NCI-H2227 treated with DMSO at 0.1 percent for 48 hours (cell line): ENCODE measurements at places on chromosomes 5 and 9.

GRCh38 chr9:35603506-35603985 is 1.5 kb upstream of the TESK1 start:
- DNase-seq = no peak

GRCh38 chr5:43691893-43692292 is 88.9 kb downstream of the NNT start:
- no peak for DNase-seq

DNA sequence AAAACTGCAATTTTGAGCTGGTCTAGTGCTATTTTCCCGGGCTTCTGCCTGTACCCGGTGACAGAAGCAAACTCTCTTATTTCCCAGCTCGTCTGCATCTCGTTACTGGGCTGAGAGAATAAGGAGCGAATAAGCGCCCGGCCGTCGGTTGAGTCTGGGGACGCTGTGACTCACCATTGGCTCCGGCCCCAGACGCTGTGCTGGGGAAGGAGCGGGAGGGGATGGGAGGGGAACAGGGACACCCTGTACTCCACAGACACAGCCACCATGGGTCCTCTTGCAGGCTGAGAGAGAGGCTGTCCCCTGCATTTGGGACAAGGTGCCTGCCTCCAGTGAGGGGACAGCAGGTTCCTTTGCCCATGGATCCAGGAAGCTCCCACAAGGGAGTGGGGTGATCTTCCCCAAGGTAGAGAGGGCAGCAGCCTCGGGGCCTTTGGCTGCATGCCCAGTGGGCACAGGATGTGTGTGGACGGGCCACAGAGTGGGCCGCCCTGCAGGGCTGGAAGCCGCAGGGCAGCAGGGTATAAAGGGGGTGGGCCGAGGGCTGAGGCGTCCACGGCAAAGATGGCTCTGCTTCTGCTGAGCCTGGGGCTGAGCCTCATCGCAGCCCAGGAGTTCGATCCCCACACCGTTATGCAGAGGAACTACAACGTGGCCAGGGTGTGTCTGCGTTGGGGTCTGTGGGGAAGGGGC is at the start of gene LCN9:
LCN9 (plus strand) TSS at position 552 of the 693 bp plus-strand sequence; CDS start at position 565, 13 bp downstream.
- no peak for DNase-seq

- DNase-seq = no peak
These were observed 64.7 kb downstream of the TLR4 start for GRCh38 chr9:117768750-117769395.

DNA sequence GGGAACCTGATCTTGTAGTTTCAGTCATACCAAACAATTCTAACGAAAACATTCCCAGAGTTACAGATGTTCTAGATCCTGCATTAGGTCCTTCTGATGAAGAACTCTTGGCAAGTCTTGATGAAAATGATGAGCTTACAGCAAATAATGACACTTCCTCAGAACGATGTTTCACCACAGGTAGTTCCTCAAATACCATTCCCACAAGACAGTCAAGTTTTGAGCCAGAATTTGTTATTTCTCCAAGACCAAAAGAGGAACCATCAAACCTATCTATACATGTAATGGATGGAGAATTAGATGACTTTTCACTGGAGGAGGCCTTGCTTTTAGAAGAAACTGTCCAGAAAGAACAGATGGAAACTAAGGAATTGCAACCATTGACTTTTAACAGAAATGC is 21.0 kb downstream of the RMI1 start:
- DNase-seq = no peak

DNA sequence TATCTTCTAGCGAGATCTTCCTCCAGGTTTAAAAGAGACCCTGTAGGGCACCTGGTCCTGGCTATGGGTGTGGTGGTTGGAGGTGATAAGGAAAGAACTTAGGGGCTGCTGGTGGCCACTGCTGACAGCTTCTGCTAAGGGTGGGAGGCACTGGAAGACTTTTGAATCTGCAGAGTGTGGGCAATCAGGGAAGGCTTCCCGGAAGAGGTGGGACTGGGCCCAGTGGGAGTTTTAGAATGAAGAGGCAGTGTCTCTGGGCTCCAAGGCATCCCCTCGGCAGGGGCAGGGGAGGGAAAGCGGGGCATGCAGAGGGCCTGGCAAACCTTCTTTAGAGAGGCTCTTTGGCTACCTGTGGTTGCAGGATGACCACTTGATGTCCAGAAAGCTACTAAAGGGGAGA is 23.0 kb upstream of the DAB2IP start:
- DNase-seq = no peak

GRCh38 chr5:10645146-10645545 is 81.3 kb downstream of the ANKRD33B start:
- DNase-seq = no peak

- no peak for DNase-seq
These were observed 46.8 kb upstream of the SLC1A1 start for GRCh38 chr9:4443439-4443838.

DNA sequence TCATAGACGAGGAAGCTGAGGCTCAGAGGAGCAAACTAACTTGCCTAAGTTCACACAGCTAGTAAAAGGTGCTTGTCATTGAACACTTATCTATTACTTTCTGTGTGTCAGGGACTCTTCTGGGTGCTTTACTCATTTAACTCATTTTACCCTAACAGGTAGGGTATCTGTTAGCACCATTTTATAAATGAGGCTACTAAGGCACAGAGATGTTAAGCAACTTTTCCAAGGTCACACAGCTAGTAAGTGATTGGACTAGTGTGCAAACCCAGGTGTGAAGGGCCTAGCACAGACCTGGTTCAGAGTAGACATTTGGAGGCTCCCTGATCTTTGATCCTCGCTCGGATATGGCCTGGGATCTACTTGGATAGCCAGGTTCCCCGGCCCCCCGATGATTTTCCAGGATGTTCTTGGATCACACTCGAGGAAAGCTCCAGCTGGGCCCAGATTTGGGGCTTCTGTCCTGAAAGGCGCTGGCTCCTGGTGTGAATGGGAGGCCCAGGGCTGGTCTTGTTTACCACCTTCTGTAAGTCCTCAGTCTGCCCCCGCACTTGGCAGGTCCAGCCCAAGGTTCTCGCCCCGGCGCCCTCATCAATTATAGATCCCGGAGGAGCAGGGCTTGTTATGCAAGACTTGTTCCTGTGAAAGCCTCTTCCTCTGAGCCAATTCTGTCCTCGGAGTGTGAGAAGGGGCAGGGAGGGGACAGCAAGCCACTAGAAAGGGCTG is 37.5 kb downstream of the GSN start:
- no peak for DNase-seq

DNA sequence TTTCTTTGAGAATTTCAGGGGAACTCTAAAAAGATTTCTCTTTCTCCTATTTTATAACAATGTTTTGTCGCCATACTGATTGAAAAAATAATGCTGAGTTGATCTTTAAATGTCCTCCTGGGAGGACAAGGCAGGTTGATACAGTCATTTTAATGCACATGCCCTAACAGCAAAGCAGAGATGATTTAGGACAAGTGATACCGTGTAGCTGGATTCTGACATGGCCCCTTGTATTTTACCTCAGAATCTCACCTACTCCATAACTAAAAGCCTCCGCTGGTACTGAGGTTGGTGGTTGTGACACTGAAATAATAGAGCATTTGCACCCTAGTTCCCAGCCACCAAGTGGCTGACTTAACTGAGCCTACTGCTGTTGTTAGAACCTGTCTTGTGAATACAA is 811 bp upstream of the LRRTM2 start:
- no peak for DNase-seq

GRCh38 chr5:152125661-152126205 is 201.1 kb upstream of the GLRA1 start:
- no peak for DNase-seq

DNA sequence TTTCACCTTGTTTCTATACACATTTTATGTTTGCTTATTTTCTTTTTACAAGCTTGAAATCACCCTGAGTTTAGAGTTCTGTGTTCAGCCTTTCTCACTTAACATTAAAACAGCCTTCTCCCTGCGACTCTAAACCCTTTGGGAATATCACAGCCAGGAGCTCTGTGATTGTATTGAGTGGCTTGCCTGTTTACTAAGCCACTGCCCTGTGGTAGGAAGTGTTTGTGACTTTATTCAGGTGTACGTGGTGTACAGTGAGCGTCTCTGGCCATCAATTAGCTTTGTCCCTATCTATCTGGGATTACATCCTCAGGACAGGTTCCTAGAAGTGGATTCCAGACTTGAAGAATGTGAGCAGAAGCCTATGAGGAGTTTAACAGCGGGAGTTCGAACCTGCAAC is 11.0 kb upstream of the NEURL1B start:
- DNase-seq = no peak

DNA sequence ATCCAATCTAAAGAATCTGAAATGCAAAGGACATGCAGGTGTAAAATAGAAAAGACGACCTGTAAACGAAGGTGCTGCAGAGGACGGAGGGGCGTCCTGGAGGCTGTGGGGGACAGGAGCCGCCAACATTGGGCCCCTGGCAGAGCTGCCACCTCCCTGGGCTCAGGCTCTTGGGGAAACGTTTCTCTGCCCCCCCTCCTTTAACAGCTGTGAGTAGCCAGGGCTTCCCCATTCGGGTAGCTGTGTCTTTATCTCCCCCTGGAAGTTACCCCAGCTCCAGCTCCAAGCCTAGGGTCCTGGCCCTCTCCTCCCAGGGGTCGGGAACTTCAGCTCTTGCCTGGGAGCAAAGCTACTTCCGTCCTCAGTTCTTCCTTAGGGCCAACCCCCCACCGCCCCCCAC is 51.5 kb downstream of the PSD2 start:
- no peak for DNase-seq

GRCh38 chr5:172788771-172789686 is 18.0 kb upstream of the DUSP1 start:
- DNase-seq = no peak

- no peak for DNase-seq
These were observed 16.4 kb upstream of the DMAC1 start for GRCh38 chr9:7816021-7816420.

DNA sequence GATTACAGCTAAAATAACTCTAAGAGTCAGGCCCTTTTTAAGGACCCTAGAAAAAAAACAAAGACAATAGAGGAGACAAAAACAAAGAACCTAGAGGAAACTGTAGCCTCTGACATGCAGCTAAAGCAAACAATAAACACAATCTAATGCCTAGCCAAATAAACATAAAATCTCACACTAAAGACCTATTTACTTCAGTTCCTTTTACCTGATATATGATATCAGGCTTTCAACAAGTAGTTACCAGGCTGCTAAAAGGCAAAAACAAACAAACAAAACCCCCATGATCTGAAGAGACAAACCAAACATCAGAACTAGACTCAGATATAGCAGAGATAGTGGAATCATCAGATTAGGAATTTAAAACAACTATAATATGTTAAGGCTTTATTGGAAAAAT is 226.5 kb upstream of the POU5F2 start:
- DNase-seq = no peak

DNA sequence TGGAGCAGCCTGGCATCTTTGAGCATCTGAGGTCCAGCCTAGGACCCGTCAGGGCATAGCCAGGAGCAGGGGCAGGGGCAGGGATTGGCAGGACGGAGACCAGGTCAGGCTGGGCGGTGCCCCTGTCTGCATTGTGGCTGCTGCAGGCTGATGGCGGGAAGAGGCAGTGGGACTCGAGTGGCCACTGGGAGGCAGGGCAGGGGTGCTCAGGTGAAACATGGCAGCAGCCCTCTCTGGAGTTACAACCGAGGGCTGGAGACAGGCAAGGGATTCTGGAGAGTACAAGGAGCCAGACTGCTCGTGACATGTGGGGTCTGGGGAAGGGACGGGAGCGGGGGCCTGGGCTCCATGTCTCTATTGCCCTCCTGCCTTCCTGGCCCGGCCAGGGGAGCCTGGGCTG is 97.4 kb upstream of the RAPGEF1 start:
- no peak for DNase-seq

- DNase-seq = no peak
These were observed 213.3 kb upstream of the FBXL7 start for GRCh38 chr5:15286650-15287049.

DNA sequence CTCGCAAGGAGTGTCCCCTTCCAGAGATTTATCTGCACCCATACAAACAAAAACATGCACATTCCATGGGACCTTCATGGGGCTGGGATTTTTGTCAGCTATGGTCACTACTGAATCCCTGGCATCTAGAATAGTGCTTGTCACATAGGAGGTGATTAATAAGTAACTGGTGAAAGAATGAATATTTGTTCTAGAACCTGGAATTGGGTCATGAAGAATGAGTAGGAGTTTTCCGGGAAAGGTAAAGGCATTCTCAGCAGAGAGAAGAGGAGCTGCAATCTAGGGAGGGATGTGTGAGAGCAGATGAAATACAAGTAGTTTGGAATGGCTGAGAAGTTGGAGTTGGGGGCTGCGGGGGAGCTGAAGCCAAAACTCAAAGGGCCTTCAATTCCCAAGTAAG is 2.8 kb upstream of the LMAN2 start:
- no peak for DNase-seq

DNA sequence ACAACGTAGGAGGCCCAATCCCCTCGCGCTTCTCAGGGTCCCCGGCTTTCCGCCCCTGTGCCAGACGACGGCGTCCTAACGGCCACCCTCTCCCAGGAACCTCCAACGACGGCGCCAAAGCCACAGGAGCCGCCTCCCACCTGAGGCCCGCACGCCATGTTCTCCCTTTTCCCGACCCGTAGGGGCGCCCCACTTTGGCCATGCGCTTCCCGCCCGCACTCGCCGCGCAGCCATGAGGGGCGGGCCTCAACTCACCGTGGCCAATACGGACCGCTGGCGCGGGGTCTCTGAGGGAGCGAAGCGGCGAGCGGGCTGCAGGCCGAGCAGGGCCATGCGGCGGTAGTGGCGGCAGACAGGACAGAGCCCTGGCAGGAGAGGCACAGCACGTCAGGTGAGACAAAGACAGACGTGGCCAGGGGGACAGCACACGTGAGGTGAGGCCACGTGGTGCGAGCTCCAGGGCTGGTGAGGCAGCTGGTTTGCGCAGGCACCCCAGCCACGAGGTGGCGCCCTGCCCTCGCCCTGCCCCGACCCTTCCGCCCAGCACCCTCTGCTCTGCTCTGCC is 1005.5 kb upstream of the PTPRD start:
- no peak for DNase-seq

DNA sequence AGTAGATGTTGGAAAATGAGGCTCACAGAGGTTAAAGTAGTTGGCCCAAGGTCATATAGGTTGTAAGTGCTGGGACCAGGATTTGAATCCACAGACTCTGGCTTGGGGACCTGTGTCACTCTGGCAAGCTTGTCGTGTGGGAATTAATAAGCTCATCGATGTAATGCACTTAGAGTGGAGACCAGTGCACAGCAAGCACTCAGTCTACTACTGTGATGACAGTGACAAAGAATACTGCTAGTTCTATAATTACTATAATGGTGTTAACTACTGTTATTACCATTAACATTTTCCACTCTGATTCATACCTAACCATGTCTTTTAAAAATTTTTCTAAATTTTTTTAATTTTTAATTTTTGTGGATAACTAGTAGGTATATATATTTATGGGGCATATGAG is 12.8 kb downstream of the PAM start:
- no peak for DNase-seq

DNA sequence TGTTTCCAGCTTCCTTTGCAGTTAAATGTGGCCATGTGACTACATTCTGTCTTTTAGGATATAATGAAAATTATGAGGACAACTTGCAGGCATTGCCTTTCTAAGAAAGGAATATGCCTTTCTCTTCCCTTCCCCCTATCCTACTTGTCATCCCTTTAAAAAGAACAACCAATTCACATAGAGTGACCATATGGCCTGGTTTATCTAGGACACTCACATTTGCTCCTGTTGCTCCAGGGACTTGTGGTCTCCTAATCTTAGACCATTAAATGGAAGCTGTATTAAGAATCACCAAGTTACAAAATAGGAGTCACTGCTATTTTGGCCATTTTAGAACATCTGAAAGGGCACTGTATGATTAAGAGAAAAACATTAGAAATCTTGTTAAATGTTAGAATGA is 520.3 kb downstream of the DTWD2 start:
- DNase-seq = no peak
